ENCODE measurements at places on chromosomes 7 and 10.
A peak's percentile ranks its signal among the peaks of the same experiment; 100 is the strongest.

- no peak for DNase-seq
These were observed 397.2 kb downstream of the PLXNA4 start for GRCh38 chr7:132179080-132179430.

DNA sequence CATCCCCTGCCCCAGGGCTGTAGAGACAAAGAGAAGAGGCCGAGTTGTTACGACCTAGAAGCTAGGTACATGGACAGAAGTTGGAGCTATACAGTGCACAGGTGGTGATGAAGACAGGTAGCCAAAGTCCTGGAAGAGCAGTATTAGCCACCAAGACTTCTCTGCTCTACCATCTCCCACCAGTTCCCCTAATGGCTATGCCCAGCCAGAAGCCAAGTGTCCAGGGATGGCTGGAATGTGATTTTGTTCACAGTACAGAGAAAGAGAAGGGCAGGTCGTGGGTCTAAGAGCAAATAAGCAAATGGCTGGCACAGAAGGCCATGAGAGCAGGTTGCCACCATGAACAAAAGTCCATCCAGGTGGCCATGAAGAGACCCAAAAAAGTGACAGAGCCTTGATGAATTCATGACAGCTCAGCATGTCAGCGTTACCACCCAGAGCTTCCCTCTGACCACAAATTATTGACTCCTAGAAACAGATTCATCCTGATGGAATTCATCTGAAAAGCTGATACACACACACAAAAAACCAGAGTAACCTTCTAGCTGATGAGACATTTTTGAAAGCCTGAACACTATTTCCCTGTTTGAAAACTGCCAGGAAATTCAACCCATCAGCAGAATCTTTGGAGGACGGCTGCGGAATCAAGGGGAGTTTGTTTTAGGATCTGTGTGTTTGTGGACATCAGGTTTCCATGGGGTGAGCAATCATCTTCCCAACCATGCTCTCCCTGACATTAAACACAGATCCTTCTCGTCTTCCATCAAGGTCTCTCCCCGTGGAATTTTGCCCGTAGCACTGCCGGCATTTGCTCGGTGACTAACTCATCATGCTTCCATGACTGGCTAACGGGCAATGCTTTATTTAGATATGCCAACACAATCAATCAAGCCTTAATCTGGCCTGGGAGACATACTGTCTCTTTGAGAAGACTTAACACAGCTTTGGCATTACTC is 906.7 kb upstream of the AUTS2 start:
- DNase-seq, result no peak

GRCh38 chr7:92876836-92877235 is 40.5 kb upstream of the CDK6 start:
- DNase-seq, result no peak

DNA sequence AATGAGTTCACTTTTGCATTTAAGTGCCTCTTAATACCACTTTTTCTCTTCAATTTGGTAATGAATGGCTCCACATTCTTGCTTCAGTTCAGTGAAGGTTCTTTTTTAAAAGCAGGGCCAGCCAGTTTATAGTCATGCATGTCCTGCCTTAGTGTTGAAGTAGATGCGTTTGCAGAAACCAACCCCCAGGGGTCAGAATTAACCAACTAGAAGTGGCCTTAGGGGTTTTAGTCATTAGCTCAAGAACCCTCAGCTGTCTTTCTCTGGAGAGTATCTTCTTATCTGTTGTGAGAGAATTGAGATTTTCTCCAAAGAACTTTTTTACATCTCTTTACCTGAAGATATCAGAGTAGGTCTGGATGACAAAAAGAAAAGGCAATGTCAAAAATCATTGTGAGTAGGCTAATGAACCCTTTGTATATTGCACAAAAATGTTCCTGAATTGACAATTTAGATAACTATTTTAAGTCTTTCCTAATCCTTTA is 82.2 kb downstream of the PIK3CG start:
- peak; percentile 21 for DNase-seq

DNA sequence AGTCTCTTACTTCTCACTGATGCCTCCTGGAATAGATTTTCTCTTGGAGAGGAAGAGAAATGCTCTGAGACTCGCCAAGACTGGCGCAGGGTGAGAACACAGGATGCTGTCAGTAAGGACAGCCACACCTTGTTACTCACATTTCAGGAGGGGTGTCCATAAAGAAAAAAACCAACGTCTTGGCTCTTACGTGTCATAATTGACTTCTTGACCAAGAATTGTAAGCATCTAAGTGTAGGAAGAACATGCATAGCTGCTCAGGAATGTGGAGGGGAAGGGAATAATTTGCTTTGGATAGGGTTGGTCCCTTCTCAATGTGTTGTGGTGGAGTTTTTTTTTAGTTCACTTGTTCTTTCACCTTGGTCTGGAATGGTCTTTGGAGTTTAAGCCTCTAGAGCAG is 43.8 kb upstream of the ZNF438 start:
- no peak for DNase-seq

DNA sequence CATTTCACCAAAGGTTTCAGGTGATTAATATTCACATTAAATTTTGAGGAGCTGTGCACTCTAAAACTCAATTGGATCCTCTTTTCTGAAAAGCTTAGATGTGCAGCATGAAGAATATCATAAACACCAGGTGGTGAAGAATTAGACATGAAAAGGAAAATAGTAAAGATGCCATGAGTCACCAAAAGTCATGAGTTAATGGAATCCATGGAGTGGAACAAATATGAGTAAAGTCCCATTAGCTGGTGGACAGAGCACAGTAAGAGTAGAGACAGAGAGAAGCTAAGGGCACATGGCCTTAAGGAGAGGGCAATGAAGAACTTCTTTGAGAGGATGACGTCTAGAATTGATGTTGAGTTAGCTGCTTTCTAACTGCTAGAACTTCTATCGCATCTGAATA is 271.6 kb downstream of the CSTF2T start:
- no peak for DNase-seq

DNA sequence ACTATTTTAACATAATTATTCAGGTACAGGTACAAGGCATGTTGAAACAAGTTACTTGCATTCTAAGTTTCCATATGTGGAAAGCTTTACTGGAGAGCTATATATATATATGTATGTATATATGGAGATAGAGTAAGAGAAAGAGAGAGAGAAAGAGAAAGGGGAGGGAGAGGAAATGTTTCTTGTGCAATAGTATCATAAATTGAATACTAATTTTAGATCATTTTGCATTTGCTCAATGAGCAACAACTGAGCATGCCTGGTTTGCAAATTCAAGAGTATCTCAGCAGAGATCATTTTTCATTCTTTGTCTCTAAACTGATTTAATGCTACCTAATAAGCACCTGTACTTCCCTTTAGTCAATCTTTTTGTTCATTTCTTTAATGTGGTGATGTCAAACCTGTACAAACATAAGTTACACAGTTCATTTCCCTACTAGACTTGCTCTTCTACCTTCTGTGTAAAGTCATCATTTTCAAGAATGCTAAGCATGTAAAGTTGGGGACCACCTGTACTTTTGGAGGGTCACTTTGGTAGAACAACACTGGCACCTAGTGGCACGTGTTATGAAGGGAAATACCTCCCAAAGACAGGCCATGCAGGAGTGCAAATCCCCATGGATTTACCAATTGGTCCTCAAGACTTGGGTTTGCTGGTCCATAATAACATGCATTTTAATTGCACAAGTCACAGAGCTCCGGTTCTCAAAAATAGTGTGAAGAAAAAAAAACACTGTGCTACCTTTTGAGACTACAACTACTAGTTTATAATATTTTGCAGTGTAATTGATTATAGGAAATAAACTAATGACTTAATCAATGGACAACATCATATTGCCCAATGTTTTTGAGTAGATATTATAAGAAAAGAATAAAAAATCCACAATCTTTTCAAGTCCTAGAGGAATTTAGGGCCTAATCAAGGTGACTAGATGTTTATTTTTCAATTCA is 431.2 kb upstream of the IGFBP3 start:
- DNase-seq, result peak; percentile 22

GRCh38 chr7:158475036-158475678 is 112.5 kb downstream of the PTPRN2 start:
- no peak for DNase-seq

- DNase-seq, result no peak
These were observed 31.8 kb downstream of the EZH2 start for GRCh38 chr7:148852272-148852671.

- DNase-seq, result no peak
These were observed 190.4 kb downstream of the CTTNBP2 start for GRCh38 chr7:117682681-117683385.

DNA sequence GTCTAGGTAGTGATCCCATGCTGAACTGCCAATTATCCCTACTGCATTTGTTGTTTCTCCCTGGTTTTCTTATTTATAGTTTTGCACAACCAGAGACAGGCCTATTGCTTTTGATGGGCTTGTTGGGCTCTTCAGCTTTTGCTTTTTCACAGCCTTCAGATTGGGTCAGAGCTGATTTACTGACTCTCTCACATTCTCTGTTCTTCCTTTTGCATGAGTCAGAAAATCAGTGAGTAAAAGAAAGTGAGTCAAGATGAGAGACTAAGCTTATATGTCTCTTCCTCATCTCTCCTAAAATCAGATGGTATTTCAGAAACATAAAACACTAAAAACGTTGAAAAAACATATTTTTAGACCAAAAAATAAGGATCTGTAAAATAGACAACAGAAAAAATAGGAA is 1135.4 kb downstream of the XPNPEP1 start:
- DNase-seq, result no peak

DNA sequence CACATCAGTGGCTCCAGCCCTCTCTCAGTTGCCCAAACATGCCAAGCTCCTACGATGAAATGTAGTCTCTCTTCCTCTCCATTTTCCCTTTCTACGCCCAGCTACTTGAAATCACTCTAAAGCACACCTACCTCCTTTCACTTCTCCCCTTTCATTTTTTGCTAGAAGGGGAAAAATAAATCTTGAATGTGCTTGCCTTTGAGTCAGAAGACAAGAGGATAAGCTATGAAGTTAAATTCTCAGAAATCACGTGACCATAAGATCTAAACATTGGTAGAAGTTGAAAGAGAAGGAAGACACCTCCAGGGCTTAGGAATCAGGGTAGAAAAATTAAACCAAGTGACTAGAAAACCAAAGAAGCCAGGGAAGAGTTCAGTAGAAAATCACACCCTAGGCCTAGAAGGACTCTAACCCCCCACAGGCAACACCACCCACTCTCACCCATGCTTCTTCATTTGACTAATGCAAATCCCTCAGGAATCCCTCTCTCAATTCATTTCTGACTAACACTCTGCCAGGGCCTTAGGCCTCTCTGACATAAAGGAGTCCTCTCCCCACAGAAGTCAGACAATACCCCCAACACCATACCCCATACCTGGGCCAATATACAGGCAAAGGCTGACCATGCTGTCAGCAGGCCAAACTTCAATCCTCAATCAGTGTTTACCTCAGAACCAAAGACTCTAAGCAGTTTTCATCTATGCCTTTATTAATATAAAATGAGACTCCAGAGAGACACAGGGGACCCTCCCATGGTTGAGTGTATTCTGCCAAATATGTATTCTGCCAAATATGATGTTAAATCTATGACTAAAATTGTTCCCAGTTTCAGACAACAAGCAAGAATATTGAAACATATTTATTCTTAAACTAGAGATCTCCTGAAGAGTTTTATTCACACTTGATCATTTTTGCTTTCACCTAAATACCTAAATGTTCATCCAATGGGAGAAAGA is 84.8 kb downstream of the ELMO1 start:
- no peak for DNase-seq

- no peak for DNase-seq
These were observed 84.7 kb downstream of the ADCY1 start for GRCh38 chr7:45658716-45659495.

DNA sequence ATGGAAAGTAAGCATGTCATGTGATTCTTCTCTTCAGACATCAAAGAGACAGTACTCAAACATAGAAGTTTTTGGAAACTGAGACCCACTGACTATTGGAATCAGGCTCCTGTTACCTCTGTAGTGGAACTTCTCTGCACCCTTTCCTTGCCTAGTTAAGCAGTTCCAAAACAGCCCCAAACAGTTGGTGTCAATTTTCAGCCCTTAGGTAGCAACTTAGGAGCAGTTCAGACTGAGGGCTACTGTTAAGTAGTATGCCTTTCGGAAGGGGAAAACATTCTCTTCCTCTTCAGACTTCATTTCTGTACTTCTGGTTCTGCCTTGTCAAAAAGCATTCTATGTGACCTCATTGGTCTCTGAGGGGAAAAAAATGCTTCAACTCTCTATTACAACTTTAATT is 85.7 kb downstream of the ZNF277 start:
- DNase-seq, result no peak

DNA sequence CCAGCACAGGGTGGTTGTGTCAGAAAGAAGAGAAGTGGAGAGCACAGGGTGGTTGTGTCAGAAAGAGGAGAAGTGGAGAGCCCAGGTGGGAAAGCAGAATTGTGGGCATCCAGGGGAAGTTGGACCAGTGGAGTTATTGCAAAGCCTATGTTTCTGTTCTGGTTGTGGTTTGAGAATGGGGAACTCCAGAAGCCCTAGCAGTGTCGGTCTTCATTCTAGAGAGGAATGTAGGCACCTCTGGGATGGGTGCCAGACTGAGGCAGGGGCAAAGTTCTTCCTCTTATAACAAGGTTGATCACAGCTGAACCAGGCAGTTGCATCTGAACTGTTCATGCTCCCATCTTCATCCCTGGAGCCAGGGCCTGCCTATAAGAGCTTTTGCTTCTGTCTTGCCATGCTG is 954 bp downstream of the FSCN3 start:
- no peak for DNase-seq

DNA sequence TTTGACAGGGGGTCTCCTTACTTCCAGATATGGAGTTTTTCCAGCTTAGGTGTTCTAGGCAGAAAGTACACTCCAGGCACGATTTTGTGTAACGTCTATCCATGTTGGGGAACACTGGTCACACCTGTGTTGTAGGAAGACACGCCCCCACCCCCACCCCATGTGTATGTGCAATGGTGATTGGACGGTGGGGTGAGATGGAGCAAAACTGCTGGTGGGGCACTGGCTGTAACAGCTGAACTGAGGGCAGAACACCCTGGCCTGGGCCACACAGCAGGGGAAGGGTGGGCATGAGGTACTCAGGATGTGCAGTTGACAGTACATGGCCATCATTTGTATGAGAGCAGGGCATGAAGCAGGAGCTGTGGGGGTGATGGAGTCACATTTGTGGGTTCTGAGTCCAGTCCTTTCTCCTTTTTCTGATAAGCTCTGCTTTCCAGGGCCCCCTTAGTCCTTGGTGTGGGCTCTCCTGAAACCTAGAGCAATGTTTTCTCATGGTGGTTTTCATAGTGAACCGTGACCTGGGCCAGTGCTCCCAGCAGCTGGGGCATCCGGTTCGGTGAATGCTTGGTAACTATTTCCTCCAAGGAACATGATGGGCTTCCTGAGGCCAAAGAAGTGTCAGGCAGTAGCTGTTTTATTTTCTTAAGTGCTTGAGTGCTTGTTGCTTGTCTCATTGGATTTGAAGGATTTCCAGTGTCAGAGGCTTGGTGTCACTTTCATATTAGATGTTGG is 63.4 kb upstream of the AQP1 start:
- DNase-seq, result no peak

Data from GM12864 (cell line).